Lower leg skin (tissue), 4 donors: ENCODE measurements at places on chromosomes 3 and 15. TPM values are rescaled to one million over a fixed set of nuclear protein-coding genes. Genes with fewer than 3 reads are reported as not detected.

- DNase-seq = no peak
Observed at GRCh38 chr3:113018536-113019181, 27.9 kb downstream of the GTPBP8 start.

DNA sequence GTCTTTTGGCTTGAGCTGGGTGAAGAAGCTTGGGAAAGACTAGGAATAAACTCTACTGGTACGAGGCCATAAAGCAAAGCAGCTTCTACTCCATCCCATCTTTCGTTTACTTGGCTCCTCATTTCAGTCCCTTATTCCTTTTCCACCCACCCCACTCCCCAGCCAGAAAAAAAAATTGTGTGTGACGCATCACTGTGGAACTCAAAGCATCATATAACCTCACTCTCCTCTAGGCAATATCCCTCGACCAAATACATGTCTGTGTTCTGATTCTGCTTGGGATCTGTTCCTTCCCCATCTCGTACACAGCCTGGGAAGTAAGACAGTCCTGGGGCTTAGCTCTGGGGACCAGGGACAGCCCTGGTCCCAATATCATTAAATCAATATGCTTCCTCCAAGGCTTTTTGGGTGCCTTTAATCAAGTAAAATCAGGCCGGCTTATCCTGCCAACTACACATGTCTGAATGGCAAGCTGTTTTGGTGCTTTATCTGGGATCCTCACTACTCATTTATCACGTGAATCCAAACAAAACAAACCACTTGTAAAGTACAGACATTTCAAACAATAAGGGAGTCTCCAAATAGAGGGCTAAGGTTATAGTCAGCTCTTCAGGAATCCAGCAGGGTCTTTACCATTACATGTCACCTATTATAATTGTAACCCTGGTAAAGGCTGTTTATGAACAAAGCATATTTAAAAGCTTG is 74.9 kb upstream of the ZBED2 start:
- no peak for DNase-seq

- no peak for DNase-seq
Observed at GRCh38 chr15:60407415-60407805, 9.6 kb upstream of the ANXA2 start.

DNA sequence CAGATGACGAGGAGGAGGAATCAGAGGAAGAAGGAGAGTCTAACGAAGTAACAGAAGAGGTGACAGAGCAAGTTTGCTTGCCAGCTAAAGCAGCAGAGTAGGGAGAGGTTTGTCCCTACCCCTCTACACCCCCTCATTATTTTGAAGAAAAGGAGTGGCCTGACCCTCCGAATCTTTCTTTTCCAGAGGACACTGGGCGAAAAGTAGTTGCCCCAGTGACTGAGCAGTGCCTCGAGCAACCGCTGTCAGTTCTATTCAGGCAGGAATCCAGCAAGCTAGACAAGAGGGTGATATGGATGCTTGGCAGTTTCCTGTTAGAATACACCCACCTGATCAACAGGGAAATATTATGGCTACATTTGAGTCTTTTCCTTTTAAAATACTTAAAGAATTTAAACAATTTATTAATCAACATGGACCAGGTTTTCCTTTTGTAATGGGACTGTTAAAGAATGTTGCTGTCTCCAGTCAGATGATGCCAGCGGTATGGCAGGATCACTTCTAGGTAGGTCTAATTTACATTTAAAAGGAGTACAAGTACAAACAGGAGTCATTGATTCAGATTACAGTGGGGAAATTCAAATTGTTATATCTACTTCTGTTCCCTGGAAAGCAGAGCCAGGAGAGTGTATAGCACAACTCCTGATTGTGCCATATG is 31.9 kb upstream of the ACVR2B start:
- no peak for DNase-seq

DNA sequence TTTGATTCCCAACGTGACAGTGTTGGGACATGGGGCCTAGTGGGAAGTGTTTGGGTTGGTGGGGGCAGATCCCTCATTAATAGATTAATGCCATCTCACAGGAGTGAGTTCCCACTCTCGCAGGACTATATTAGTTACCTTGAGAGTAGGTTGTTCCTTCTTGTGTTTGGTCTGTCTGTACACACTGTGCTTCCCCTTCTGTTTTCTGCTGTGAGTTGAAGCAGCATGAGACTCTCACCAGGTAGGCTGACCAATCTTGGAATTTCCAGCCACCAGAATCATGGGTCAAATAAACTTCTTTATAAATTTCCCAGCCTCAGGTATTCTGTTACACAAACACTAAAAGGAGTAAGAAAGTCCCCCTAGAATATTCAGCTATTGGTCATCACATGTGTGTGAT is 145.4 kb downstream of the ERC2 start:
- no peak for DNase-seq

GRCh38 chr3:144663456-144664436 is 692.1 kb downstream of the DIPK2A start:
- no peak for DNase-seq

DNA sequence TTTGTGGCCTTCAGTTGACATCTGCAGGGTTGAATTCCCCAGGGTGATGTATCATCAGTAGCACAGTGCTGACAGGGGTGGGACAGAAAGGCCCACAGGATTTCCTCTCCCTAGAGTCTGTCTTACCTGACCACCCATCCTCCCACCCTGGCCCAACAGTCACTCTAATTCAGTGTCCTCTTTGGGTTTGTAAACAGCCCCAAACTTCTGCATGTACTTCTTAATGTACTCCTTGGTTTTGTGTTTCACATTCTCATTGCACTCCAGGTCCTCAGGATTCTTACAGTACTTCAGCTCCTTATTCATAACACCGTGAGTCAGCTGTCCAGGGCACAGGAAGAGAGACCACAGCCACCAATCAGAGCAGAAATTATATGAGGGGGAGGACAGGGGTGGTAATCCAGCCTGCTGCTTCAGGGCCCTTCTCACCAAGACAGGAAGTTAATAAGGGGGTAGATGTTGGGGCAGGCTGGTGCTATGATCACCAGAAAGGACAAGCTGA is 37.5 kb downstream of the NBEAL2 start:
- peak; percentile 39 for DNase-seq

DNA sequence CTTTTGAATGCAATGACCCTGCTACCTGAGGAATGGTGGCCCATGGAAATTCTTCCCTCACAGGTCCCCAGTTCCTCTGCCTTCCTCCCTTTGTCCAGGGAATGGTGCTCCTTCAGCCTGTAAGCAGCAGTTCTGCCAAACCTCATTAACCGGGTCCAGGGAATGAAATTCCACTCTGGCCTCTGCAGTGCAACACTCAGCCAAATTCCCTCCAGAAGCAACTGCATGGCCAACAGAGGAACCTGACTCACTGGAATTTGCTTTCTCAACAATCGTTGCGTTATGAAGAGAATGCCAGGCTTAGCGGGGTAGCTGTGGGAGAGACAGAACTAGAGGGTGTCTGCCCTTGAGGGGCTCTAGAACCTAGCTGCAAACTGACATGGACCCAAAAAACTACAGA is 449.4 kb upstream of the PROK2 start:
- DNase-seq = no peak

DNA sequence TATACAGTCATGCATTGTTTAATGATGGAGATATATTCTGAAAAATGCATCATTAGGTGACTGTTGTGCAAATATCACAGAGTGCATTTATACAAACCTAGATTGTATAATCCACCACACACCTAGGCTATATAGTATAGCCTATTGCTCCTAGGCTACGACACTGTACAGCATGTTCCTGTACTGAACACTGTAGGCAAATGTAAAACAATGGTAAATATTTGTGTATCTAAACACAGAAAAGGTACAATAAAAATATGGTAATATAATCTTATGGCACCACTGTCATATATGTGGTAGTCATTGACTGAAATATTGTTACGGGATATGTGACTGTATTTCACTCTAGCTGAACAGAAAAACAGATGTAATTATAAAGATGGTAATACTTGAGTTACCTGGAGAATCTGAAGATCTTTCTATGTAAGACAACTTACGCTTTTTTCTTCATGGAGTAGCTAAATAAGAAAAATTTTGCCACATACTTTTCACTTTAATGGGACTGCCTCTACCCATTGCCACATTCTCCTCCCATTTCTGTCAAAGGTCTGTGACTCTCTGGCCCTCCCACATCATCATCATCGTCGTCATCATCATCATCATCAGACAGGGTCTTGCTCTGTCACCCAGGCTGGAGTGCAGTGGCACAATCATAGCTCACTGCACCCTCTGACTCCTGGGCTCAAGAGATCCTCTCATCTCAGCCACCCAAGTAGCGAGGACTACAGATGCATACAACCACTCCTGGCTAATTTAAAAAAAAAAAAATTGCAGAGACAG is 7.2 kb downstream of the PCOLCE2 start:
- no peak for DNase-seq

DNA sequence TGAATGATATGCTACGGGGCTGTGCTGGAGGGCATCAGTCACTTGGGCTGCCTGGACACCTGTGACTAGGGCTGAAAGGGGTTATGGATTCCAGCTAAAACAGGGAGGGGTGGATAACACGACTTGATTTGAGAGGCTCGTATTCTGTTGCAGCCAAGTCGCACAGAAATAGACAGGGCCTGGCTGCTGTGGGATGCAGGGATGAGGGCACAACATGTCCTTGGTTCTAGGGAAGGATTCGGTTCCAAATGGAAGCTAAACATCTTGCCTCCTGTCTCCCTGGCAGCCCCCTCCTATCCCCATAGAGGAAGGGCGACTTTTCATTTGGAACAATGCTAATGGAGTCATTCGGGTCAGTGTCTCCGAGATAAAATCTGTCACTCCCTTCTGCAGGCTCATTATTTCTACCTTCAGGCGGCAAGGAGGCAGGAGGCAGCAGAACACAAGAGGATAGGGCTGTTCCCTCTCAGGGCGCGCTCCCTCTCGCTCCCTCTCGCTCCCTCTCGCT is 433.8 kb upstream of the RBMS3 start:
- DNase-seq = no peak

DNA sequence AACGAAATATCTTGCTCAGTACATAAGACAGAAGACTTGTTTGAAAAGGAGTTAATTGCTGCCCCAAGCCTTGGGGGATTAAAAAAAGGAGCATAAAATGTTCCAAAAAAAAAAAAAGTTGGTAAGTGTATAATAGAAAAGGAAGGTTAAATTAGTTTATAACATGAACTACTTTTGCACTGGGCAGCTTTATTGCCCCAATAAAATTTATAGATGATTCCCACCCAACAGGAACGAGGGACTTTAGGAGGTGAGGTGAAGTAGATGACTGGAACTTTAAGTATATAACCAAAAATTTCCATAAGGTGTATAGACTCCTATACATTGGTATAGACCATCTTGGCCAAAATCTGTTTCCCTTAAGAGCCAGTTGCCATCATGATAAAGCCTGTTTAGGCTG is 14.8 kb downstream of the PPP2R3A start:
- no peak for DNase-seq

- no peak for DNase-seq
Observed at GRCh38 chr3:44223299-44223698, 18.4 kb upstream of the TOPAZ1 start.

GRCh38 chr3:184144505-184144904 is 9.3 kb downstream of the EIF2B5 start:
- DNase-seq = no peak

DNA sequence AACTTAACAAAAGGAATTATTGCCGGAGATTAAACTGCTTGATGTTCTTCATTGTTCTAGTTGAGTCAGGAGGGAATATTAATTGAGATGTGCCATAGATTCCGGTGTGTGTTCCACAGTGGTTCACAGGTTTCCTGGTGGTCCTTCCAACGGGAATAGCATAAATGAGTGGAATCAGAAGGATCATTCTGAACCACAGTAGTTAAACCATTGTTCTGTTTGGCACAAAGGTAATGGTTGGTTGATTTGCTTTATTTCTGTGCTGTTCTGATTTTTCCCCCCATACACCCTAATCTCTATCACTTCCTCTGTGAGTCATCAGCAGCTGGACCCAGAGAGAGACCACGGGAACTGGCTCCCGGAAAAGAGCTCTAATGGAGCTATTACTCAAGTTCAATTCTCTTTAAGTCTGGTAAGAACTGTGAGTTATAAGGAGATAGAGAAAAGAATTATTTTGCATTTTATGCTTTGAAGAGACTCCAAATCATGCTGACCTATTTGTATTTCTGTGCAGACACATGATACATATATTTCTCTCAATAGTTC is 627.2 kb downstream of the ZIC1 start:
- DNase-seq = no peak

DNA sequence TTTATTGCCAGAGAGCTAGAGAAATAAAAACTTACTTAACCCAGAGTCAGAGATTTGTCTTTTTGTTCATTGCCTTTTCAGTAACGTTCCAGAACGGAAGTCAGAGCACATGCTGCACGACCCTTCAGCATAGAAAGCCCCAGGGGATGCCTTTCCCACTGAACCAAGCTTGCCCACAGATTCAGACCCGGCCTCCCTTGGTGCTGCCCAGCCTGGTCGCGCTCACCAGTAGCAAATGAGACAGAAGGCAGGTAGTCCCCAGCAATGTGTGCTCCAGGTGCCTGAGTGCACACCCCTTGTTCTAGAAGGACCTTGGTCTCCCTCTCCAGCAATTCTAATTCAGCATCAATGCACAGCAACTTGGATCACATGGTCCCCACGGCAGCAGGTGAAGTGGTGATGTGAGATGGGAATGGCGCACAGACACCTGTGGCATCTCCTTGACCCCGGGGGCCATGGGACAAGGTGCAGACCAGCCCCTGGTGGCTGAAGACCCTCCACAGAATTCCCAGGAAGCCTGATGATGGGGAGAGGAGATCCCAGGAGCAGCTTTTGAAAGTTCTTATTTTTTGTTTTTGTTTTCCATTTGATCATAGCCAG is 91.8 kb upstream of the IQSEC1 start:
- no peak for DNase-seq

DNA sequence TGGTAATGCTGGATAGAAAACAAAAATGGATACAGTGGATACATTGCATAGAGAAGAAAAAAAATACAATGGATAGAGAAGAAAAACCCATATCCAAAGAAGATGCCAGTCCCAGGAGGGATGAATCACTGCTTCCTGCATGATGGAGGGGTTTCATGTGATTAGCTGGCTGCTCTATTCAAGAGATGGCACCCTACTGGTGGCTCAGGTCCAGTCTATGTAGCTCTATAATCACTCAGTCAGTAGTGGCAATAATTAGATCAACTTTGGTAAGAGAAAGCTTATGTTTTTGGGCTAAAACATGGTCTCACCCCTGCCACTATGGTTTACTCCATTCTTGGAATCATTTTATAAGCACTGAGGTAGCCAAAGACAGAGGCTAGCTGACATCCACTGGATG is 33.7 kb upstream of the NOX5 start:
- no peak for DNase-seq

GRCh38 chr3:184656829-184657681 is 54.8 kb downstream of the MAGEF1 start:
- no peak for DNase-seq

- DNase-seq = no peak
Observed at GRCh38 chr3:20123131-20123652, 62.8 kb downstream of the SGO1 start.

The SPINT1 gene
- total RNA-seq = 428 TPM

The SLC25A36 gene
- total RNA-seq = 62.3 TPM

The HRG gene
- total RNA-seq = not detected

The PLSCR2 gene
- total RNA-seq = not detected

The PFN2 gene
- 15.4 TPM for total RNA-seq

The FSIP1 gene
- total RNA-seq = not detected

The CLEC3B gene
- 25.1 TPM for total RNA-seq

The MAP3K13 gene
- 19.2 TPM for total RNA-seq

The CYP11A1 gene
- total RNA-seq = not detected
